Cardiac fibroblast (primary cell): ENCODE measurements at places on chromosomes 6 and 20.
A peak's percentile ranks its signal among the peaks of the same experiment; 100 is the strongest.

DNA sequence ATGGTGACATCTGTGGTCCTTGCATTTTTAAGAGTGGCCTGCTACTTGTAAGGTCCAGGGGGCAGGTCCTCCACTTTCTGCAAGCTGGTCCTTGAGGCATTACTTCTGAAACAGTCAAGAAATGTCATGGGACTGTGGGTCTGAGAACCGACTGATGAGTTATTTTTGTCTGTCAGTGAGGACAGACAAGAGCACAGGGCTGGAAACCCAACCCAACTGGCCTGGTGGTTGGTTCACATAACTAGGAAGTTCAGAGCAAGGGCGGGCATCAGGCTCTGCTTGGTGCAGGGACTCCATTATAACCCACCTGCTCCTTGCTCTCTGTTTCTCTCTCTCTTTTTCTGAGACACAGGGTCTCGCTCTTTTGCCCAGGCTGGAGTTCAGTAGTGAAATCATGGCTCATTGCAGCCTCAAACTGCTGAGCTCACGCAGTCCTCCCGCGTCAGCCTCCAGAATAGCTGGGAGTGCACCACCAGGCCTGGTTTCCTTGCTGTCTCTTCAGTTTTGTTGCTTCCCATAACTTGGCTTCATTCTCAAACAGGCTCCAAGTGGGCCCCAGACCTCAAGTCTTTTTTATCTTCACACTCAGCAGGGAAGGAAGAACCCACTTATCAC, 9.2 kb downstream of the CST3 start:
- no peak for DNase-seq

- no peak for DNase-seq
These were observed 779 bp upstream of the KCNG1 start for GRCh38 chr20:51023617-51024155.

DNA sequence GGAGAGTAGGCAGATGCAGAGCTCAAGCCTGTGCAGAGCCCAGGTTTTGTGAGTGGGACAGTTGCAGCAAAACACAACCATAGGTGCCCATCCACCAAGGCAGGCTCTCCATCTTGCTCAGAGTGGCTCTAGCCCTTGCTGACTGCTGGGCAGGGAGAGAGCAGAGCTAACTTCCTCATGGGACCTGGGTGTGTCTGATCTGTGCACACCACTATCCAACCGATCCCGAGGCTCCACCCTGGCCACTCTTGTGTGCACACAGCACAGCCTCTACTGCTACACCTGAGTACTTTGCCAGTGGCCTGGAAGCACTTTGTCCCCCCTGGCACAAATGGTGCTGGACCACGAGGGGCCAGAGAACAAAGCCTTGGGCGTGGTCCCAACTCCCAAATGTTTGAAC, 7.9 kb upstream of the DEFB125 start:
- DNase-seq = no peak

DNA sequence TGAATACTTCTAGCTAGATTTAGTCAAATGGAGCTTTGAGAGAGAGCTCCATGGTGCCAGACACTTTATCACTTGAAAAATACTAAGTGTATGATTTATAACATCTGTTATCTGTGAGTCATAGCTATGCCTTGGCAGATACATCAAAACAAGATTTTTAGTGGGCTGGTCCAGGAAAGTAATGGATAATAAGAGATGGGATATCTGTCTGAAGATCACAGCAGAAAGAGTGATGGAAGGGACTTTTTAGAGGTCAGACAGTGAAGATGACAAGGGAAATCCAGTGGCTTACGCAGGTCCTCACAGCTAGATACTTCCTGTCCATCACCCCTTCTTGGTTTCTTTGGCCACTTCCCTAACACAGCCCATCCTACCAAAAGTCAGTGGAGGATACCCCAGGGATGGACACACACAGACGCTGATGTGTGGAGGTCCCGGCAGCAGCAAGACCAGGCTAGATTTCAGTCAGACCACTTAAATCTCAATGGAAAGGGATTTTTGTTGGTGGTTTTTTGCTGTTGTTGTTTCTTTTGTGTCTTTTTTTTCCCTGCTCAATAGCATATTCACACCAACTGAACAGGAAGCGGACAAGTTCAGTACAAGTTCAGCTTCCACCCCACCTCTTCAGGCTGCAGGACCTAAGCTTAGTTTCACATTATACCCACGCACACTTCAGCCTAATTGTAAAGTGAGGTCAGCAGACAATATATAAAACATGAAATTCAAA, 209.3 kb downstream of the ALDH8A1 start:
- DNase-seq = peak; percentile 54

DNA sequence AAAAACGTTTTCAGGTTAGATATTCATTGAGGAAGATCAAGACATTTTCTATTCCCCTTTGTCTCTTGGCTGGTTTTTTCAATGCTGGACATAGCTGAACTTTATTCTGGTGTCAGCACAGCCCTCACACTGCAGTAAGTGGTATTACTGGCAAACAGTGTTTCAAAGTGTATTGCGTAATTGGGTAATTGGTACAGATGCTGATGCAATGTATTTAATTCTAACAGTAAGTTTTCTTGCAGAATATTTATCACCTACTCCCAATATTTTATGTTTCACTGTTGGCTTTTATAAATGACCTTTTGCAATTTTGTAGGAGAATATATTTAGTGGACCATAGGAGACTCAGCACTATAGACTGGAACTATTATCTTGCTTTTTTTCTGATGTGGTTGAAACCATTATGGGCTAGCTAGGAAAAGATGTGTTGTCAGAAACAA, 287.6 kb upstream of the SOX4 start:
- peak; percentile 84 for DNase-seq

DNA sequence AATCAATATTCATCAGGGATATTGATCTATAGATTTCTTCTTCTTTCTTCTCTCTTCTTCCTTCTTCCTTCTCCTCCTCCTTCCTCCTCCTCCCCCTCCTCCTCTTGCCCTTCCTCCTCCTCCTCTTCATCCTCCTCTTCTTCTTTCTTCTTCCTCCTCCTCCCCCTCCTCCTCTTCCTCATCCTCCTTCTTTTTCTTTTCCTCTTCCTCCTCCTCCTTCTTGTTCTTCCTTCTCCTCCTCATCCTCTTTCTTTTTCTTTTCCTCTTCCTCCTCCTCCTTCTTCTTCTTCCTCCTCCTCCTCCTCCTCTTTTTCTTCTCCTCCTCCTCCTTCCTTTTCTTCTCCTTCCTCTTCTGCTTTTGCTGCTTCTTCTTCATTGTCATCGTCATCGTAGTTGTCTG, 52.4 kb upstream of the SERINC1 start:
- no peak for DNase-seq

- peak; percentile 52 for DNase-seq
These were observed 46.3 kb downstream of the GOPC start for GRCh38 chr6:117555882-117556498.

- no peak for DNase-seq
These were observed 173.1 kb downstream of the ZMYND8 start for GRCh38 chr20:47183367-47183766.

DNA sequence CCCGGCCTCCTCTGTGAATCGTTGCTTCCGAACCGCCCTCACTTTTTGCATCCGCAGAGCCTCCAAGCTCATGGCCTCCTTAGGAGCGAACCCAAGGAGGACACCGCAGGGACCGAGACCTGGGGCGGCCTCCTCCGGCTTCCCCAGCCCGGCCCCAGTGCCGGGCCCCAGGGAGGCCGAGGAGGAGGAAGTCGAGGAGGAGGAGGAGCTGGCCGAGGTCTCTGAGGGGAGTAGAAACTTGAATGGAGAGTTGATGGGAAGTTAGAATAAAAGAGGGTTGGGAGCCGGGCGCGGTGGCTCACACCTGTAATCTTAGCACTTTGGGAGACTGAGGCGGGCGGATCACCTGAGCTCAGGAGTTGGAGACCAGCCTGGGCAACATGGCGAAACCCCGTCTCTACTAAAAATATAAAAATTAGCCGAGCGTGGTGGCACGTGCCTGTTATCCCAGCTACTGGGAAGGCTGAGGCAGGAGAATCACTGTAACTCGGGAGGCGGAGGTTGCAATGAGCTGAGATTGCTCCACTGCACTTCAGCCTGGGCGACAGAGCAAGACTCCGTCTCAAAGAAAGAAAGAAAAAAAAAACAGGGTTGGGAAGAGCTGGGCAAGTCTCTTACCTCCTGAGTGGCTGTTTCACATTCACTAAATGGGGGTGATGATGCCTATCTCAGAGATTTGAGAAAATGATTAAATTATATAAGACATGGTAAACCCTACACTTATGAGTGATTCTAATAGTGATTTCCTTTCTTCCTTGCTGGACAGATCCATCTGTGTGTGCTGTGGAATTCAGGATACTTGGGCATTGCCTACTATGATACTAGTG, 805 bp downstream of the MSH5 start:
- no peak for DNase-seq

- no peak for DNase-seq
These were observed 21.8 kb downstream of the NPEPL1 start for GRCh38 chr20:58714340-58714922.
